ENCODE measurements at places on chromosomes 4 and X. TPM values are rescaled to one million over a fixed set of nuclear protein-coding genes. Genes with fewer than 3 reads are reported as not detected.

The NUDT11 gene
- 0.08 TPM for total RNA-seq

The RNF175 gene
- 0.65 TPM for total RNA-seq

The PLS3 gene
- total RNA-seq = 119 TPM

The PRRG3 gene
- total RNA-seq = 0.05 TPM

The ALAS2 gene
- 1,807 TPM for total RNA-seq

The RPA4 gene
- total RNA-seq = 0.28 TPM

The ANXA10 gene
- 6.3 TPM for total RNA-seq

The MAGEA11 gene
- total RNA-seq = not detected

The EPHA5 gene
- total RNA-seq = not detected

The CSAG2 gene
- 0.14 TPM for total RNA-seq

The ANK2 gene
- 2.2 TPM for total RNA-seq

The MAGEH1 gene
- 11.8 TPM for total RNA-seq
